ENCODE measurements at places on chromosomes 16 and 17.

GRCh38 chr16:12260647-12261262 is 284.2 kb downstream of the SNX29 start:
- DNase-seq = no peak

GRCh38 chr17:39134878-39135277 is 16.6 kb downstream of the PLXDC1 start:
- no peak for DNase-seq

- DNase-seq = no peak
Measured at GRCh38 chr16:30445149-30445407, 596 bp downstream of the SEPHS2 start.

DNA sequence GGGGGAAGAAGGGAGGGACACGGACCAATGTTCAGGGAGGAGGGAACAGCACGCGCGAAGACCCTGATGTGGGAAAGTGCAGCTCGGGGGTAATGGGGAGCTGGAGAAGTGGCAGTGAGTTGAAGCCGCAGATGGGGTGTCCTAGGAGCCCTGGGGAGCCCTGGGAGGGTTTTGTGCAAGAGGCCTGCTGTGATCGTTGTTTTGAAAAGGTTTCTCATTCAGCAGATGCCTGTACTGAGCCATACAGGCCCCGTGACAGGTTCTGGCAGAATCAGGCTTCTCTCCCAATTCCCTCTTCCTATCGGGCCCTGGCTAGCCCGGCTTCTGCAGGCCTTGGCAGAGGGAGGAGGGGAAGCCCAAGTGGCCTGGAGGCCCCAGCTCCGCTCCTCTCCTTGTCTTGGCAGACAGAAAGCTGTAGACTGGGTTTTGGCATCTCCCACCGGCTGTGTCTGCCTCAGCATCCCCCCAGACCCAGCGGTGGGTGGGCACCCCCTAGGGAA is 38.4 kb upstream of the EMP2 start:
- DNase-seq = peak; percentile 25
